Stimulated activated CD4-positive, alpha-beta T cell treated with anti-CD3 and anti-CD28 coated beads, Interleukin-1b, Interleukin-23, amount 100 ng/mL, for 1 hour (primary cell): ENCODE measurements at places on chromosomes 4 and X.

GRCh38 chr4:188781655-188782054, 642.4 kb downstream of the TRIML1 start:
- no peak for DNase-seq

DNA sequence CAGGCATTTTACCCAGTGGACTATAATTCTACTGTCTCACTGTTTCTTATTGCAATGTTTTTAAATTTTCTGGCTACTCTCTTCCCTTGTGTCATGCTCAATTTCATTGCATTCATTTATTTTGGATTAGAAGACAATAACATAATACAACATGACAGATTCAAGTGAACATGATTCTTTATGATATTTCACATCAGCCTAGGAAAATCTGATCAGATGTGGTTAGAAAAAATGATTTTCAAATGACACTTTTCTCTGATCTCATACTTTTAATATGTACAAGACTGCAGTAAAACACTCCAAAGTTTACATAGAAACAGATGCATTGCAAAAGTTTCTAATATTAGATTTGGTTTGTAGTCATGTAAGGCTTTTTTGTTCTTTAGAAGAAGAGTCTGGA, 586.0 kb downstream of the ACTRT1 start:
- no peak for DNase-seq

- DNase-seq: no peak
Measured at GRCh38 chr4:174340714-174341113, 57.0 kb downstream of the CEP44 start.

DNA sequence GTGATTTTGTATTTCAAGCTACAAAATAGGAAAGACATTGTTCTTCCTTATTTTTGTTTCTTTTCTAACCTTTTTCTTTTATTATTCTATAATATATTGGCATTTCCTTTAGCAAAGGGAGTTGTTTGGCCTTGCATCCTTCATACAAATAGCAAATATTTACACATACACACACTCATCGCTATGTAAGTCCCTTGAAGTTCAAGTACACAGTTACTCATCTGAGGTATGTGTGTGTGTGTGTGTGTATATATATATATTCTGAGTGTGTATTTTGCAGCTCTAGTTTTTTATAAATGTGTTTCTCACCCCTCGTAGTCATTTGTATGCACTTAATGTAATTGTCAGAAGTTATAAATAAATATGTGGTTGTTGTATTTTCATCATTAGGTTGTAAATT, 724.8 kb upstream of the MAGEB2 start:
- no peak for DNase-seq

DNA sequence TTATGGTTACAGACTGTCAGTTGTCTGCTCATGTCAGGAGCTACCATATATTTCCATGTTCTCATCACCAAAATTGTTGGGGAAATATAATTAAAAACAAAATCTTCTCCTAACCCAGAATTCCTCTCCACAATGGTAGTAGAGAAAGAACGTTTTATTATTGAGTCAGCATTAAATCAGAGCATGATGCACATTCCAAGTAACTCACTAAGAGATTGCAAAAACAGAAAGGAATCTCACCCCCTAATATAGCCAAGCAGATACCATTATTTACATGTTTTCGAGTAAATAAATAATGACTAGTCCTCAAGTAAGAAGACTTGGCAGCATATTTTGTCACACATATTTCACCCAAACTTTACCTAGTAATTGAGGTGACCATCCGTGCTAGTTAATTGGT, 36.2 kb upstream of the ARHGEF6 start:
- no peak for DNase-seq
